Epithelial cell of proximal tubule (primary cell): ENCODE measurements at places on chromosomes 4 and X. TPM values are rescaled to one million over a fixed set of nuclear protein-coding genes. Genes with fewer than 3 reads are reported as not detected.

DNA sequence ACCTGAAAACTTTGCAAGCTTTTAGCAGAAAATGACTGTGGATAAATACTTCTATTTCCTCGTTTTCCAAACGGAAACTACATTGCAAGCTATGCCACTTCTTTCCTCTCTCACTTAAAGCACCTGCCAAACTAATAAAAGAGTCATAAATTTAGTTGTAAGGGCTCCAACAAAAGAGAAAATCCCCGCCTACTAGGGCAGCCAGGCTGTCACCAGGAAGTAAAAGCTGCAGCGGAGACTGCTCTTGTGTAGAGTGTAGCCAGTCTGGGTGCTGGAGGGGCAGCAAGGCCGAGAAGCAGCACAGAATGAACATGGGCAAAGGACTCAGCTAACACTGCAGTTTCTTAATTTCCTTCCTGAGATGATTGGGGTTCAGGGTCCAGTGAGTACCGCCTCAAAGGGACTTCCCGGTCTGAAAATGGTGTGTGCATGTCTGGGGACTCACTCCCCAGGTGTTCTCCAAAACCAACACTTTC is 89.3 kb upstream of the MAML3 start:
- DNase-seq = no peak

DNA sequence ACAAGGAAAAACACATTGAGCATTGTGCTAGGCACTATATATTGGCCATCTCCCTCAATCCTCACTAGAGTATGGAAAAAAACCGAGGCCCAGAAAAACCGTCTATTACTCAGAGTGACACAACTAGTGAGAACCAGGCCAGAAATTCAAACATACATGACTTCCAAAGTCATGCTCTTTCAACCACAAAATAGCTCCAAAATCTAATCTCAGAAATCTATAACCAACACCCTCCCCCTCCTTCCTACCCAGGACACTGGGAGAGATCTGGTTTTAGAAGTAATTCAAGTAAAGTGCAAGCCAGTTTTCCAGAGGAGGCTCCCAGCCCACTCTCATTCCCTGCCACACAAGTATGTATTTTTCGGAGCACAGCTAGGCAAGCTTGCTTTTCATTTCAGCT is 7.6 kb downstream of the HS3ST1 start:
- DNase-seq = no peak

DNA sequence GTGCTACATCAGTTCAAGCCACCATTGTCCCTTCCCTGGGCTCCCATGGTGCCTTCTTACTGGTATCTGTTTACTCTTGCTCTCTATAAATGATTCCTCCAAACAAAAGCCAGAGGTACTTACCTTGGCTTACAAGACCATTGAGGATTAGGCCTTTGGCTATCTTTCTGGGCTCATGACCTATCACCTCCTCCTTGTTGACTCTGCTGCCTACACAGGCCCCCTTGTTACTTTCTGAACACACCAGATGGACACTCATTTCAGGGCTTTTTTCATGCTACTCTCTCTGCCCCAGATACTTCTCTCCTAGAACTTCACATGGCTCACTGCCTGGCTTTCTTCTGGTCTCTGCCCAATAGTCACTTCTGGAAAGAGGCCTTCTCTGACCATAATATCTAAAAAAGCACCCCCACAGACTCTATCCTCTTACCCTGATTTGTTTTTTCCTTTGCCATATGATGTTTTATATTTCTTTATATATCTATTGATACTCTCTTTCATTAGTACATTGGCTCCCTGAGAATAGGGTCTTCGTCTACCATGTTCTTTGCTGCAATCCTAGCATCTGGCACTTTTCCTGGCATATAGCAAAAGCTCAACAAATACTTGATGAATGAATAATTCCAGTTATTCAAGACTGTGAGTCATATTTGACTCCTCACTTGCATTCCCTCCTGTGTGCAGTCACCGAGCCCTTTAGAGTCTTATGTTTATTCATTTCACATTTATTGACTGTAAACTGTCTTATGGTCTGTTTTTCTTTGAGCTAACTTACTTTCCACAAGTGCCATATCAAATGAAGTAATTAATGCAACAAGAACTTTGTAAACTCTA is 27.1 kb upstream of the TAPT1 start:
- DNase-seq = peak; percentile 52

RHOXF2B gene
- not detected in 2 replicates for total RNA-seq

- no peak for DNase-seq
These were observed 150.3 kb downstream of the PCDH7 start for GRCh38 chr4:30870513-30870912.

SPIN2B gene
- 4.2 and 6.7 TPM in 2 replicates for total RNA-seq

TSPAN7 gene
- total RNA-seq = 0.29 and 1.9 TPM in 2 replicates
